ENCODE measurements at places on chromosomes 6 and 20. TPM values are rescaled to one million over a fixed set of nuclear protein-coding genes. Genes with fewer than 3 reads are reported as not detected.

Gene CST2
- not detected for polyA plus RNA-seq

Gene WFDC10B
- not detected for polyA plus RNA-seq

Gene CALHM4
- polyA plus RNA-seq = not detected

Gene MACROD2
- polyA plus RNA-seq = 1.3 TPM

Gene ARHGAP40
- polyA plus RNA-seq = not detected

Gene RNF144B
- polyA plus RNA-seq = 6.2 TPM

Gene STMND1
- polyA plus RNA-seq = not detected

Gene SLC22A2
- polyA plus RNA-seq = not detected

Gene CSNK2A1
- polyA plus RNA-seq = 56.8 TPM

Gene DPPA5
- polyA plus RNA-seq = not detected

Gene FKBP1C
- not detected for polyA plus RNA-seq

Gene HDGFL1
- polyA plus RNA-seq = not detected
